ENCODE measurements at places on chromosomes 12 and 14.

GRCh38 chr12:93601591-93601990, 29.1 kb downstream of the SOCS2 start:
- no peak for DNase-seq

- DNase-seq: no peak
Observed at GRCh38 chr12:52975820-52976573, 27.1 kb downstream of the KRT18 start.

GRCh38 chr12:129772501-129773493, 131.0 kb downstream of the TMEM132D start:
- no peak for DNase-seq

- peak; percentile 6 for DNase-seq
Observed at GRCh38 chr12:94603434-94604365, 46.7 kb downstream of the TMCC3 start.

GRCh38 chr12:100576331-100577036, 3.0 kb downstream of the GAS2L3 start:
- no peak for DNase-seq

All from MG63 (cell line).